Ascending aorta (tissue), 2 donors: ENCODE measurements at places on chromosomes 7 and 10.
A peak's percentile ranks its signal among the peaks of the same experiment; 100 is the strongest.

- no peak for DNase-seq
Measured at GRCh38 chr7:102119213-102119651, 167.4 kb upstream of the SH2B2 start.

GRCh38 chr7:88167223-88167622, 52.6 kb downstream of the SRI start:
- no peak for DNase-seq

GRCh38 chr10:133286366-133286765, 9.7 kb upstream of the ADAM8 start:
- DNase-seq = no peak

- DNase-seq = no peak
Measured at GRCh38 chr10:33657154-33657908, 322.9 kb upstream of the NRP1 start.

DNA sequence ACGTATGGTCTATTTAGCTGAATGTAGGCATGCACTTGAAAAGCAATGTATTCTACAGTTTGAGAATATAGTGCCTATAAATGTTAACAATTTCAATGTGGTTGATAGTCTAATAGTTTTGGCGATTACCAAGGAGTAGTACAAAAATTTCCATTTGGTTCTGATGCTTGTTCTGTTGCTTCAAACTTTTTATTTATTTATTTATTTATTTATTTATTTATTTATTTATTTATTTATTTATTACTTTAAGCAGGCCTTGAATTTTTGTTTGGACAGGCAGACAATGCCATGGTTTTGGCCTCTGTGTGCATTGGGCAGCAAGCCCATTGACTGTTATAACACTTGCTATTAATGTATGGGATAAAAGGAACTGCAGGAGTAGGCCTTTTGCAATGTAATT, 36.5 kb upstream of the MALRD1 start:
- DNase-seq = no peak

DNA sequence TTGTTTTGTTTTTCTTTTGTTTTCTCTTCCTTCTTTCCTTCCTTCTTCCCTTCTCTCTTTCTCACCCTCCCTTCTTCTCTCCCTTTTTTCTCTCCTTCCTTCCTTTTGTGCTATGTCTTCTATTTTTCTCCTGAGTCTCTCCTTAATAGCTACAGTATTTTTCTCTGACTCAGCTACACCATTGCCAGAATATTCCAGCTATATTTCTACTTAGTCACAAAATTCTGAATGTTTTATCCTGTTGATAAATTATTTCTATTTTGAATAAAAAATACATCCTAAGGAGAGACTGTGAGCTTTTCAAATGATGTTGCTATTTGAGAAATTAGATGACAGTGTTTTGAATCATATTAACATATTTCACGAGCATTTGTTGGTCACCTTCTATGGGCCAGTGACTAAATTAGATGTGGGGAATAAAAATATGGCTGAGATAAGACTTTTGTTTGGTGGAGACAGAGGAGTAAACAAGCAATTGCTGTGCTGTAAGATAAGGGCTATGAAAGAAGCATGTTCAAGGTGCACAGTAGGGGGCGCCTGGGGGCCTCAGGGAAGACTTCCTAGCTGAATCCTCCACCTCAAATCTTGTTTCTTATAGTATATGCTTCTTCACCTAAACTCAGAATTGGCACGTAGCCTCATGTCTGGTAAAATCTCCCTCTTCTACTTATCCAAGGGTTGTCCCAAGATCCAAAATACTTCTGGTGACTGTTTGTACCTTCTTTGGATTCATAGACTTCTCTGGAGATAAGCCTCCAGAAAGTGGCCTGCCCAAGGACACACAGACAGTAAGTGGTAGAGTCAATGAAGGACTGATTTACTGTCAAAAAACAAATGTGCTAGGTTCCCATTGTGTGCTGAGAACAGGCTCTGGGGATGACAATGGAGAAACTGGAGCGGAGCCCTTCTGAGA, 115.5 kb upstream of the CREB5 start:
- DNase-seq = no peak

DNA sequence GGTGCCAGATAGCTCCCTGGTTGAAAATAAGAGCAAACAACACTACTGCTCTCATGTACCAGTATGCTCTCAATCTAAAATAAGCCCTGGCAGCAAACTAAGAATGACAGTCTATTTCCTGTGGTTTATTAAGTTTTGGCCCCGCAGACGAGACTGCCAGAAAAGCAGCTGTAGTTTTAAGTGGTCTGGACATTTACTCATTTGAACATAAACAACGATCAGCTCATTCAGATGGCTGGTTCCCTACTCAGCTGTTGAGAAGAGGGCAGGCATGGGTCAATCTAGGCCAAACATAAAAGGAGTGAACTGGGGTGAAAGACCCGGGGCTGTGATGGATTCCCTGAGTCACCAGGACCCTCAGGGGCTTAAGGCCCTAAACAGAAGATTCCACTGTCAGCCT, 4.5 kb downstream of the TRIL start:
- DNase-seq = no peak

DNA sequence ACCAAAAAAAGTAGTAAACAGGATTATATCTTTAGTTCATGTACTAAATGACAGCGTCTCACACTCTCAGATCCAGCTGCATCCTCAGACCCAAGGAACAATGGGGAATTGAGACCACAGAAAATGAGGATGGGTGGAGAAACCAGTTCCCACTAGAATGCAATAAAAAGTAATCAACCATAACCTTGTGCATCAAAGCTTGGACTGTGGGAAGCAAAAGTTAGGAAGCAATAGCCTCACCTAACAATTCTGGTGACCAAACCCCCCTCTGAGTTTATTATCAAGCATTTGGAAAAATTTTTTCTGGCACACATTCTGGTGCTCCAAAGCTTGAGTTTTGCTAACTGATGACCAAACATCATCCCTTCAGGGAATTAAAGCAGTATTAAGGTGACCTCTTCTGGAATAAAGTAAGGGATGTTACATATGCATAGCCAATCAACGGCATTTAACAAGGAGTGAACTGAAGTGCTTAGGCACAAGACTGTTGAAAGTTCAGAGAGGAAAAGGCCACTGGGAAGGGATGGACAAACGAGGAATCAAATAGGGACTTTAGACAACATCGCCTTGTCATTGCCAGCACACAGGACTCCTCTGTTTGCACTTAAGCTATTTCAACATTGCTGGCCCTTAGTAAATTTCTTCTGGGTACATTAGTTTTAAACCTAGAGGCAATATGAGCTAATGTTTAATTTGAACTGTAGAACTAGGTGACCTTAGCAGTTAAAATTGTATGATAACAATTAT, 1.2 kb upstream of the MAT1A start:
- no peak for DNase-seq

GRCh38 chr7:131338173-131338572, 10.5 kb downstream of the MKLN1 start:
- DNase-seq = no peak

- DNase-seq = peak; percentile 44
Measured at GRCh38 chr10:46560952-46561351, 4.5 kb upstream of the GPRIN2 start.

DNA sequence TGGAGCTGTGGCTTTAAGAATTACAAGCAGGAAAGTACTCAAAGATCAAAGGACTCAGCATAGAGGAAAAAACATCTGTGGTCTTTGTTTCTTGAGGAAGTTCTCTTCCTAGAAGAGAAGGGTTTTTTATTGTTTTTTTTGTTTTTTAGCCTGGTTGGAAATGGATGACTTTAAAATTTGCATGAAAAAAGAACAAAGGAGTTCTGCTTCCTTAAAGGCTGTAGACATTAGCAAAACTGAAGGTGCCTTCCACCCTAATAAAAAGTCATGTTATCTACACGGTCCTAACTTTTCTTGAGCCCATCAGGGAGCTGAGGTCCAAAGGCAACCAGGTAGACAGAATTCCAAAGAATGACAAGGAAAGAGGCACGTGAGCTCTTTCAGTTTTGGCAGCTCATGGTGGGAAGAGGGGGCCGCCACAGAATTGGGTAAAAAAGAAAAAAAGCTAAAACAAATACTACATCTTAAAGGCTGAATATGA, 356.6 kb downstream of the SH2D4B start:
- no peak for DNase-seq

DNA sequence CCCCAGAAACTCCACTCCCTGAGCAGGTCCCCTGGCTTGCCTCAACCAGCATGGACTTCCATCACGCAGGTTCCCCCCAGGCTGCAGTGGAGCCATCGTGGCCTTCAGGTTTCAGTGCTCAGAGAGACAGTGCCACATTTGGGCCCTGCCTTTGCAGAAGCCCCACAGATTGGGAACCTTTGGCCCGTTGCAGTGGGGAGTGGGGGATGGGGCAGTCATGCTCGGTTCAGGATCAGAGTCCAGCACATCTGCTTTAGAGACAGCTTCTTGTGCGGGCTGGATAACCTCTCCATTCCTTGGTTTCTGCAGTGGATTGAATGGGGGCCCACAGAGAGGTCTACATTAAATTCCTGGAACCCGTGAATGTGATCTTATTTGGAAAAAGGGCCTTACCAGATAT, 183.9 kb downstream of the EBF3 start:
- peak; percentile 52 for DNase-seq

DNA sequence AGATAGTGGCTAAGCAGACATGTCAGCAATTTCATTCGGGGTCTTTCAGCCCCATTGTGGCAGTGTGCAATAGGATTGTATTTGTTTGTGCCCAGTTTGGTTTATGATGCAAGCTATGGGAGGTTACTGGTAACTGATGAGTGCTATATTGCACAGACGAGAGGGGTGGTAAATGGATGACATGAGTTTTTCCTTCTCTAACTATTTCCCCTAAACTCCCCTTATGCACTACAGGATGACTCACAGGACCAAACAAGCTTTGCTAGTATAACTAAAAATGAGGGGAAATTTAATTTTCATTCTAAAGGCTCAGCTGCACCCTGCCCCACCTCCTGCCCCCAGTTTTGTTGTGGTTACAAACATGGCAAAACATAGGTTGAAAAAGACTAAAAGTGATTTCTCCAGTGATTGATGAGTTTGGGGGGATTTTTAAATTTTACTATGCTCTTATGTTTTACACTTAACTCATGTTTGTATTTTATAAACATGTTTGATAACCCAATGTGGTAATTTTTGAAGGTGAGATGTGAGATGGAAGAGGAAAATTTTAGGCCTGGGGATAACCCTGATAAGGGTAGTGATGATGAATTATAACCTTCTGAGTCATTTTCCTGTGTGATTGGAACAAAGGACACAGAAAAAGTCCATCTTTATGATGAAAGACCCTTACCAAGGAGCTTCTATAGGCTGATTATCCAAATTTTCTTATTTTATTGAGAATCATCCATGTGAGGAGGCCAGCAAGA, 60.8 kb upstream of the NAMPT start:
- DNase-seq = no peak

GRCh38 chr10:61390851-61391250, 62.3 kb downstream of the TMEM26 start:
- no peak for DNase-seq

- no peak for DNase-seq
Measured at GRCh38 chr7:22565315-22565811, 65.4 kb upstream of the STEAP1B start.

DNA sequence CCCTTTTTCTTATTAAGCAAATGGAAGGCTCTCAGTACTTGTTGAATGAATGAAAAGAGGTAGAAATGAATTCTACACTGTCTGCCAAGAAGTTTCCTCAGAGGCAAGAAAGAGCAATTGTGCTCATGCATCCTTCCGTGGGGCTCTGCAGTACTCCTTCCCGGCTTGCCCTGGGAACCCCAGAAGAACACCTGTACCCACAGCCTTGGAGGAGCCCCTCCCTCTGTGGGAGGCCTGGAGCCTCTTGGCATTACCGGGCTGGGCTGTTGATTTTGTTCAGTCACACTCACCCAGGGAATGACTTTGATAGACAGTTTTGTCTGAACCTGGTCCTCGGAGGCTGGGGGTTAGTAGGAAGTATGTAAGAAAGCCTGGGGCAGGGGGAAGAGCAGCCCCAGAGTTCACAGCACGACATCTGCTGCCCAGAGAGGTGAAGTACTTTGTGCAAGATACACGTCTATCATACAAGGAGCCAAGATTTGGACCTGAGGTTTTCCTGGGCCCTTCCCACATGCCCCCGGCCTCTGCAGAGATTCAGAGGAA, 134.8 kb upstream of the GDF10 start:
- no peak for DNase-seq

DNA sequence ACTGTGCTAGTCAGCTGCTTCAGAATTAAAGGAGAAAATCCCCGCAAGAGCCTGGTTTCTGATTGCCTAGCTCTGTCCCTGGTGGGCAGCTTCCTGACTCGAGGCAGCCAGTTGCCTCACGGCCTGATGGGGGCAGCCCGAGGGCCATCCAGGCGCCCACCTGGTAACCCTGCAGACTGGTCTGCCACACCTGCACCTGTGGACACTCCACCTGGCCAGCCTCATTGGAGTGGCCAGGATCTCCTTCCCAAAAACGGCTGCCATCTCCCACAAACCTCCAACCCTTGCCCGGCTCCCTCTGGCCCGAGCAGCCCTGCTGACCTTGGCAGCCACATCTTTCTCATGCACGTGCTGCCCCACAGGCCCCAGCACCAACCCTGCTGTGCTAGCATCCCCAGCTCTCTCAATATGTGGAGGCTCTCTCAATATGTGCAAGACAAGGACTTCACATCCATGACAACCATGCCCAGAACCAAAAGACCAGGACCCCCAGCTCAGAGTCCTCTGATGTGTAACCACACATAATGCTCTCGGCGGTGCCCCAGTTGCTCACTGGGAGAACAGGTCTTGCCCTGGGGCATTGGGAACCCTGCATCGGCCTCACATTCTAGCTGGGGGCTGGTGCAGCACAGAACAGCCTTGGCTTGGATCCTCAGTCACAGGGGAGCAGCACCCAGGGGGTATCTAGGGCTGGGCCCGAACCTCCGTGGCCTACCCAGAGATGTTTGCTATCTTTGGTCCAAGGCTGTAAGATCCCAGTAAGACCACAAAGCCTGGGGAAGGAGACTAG, 14.6 kb downstream of the DRGX start:
- no peak for DNase-seq

- DNase-seq = no peak
Measured at GRCh38 chr7:105756367-105756766, 120.0 kb downstream of the ATXN7L1 start.

DNA sequence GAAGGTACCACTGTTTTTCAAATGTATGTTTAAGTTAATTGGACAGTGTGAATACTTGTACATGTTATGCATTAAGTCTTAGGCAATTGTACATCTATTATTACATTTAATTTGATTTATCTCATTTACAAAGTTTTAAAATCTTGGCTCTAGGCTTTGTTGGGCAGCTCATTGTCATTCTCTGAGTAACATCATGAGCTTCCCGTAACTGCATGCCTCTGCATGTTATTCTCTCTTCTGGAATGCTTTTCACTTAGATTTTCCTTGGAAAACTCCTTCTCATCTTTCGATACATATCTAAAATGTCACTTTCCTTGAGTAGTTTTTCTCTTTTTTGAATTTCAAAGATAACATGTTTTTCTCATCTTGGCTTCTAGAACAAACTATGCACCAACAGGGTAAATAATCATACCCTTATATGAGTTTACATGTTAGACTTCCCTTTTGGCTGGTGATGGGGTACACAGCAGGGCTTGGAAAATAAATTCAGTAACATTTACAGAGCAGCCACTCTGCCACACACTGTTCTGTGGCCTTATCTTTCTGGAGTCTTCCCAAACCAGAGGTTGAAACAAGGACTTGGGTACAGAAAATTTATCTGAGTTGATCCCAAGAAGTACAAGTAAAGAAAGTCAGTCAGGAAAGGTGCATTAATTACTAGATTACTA, 42.2 kb upstream of the A1CF start:
- no peak for DNase-seq

- no peak for DNase-seq
Measured at GRCh38 chr7:126443951-126444350, 808.8 kb downstream of the GRM8 start.

GRCh38 chr7:117164620-117165019, 158.2 kb downstream of the WNT2 start:
- DNase-seq = no peak
